ENCODE measurements at places on chromosomes 5 and 9.
A peak's percentile ranks its signal among the peaks of the same experiment; 100 is the strongest.

DNA sequence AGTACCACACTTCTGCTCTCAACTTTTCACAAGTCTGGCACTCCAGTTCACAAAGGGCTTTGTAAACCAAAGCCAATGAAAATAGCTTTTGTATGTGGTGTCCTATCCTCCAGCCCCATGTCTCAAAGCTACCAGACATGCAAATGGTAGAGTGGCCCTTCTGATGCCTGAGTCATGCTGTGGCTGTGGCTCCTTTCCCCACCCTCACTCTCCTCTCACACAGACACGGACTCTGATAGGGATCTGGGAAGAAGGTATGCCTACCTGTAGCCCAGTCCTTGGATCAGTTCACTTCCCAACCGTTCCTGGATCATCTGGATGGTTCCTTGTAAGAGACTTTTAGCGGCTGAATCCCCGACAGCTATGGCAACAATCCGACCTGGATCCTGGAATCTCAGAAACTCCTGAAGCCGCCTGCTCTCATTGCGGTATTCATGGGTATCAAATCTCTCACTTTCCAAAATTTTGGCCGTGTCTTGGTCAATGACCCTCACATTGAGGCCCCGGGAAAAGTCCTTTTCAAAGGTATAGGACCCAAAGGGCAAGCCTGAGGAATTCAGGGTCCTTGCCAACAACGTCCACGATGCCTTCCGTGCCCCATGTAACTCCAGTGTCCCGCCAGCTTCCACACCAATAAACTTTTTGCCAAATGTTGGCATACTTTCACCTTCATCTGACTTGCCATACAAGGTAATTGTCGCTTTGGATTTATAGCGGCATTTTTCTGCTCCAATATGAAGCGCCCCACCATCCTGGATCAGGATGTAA lies 23.4 kb downstream of the CEMIP2 start:
- DNase-seq, result no peak

GRCh38 chr5:151578326-151579025 lies 12.7 kb downstream of the FAT2 start:
- DNase-seq, result no peak

DNA sequence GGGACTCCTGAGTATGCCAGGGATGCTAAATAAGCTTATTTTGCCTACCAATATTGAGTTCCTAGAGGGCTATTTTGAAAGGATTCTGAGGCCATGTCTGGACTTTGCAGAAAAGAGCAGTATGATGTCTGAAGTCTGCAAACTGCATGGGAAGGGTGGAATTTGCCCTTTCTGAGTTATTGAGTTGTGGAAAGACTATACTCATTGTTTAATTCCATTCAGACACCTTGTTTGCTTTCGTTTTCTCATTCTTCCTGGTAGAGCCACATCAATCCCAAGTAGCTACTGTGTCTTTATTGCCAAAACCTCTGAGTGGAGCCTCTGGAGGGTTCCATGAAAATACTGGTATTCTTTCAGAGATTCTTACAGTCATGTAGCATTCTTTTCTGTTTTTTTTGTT lies 50.9 kb upstream of the PPP1R2B start:
- DNase-seq, result no peak

GRCh38 chr5:171904886-171905285 lies 101.6 kb downstream of the FBXW11 start:
- DNase-seq, result no peak

- DNase-seq, result no peak
Measured at GRCh38 chr9:130078547-130078946, 24.8 kb downstream of the GPR107 start.

- no peak for DNase-seq
Measured at GRCh38 chr9:75451045-75451444, 362.7 kb downstream of the OSTF1 start.

GRCh38 chr9:104860263-104860662 lies 67.7 kb downstream of the ABCA1 start:
- no peak for DNase-seq

DNA sequence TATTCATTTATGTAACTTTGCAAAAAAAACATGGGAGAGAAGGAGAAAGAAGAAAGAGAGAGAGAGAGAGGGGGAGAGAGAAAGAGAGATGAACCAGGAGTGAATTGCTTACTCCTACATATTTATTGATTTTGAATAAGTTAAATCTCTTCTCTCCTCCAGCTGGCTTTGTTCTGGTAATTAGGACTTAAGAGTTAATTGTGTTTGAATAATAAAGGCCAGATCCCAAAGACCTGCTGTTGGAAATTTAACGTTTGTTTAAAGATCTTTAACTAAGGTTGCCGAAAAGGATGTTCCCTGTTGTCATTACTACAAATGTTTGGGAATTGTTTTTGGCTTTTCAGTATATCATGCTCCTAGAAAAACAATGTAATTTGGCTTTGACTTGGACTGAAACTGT lies 473.0 kb downstream of the TUSC1 start:
- DNase-seq, result no peak

GRCh38 chr5:172792701-172793570 lies 21.9 kb upstream of the DUSP1 start:
- no peak for DNase-seq

DNA sequence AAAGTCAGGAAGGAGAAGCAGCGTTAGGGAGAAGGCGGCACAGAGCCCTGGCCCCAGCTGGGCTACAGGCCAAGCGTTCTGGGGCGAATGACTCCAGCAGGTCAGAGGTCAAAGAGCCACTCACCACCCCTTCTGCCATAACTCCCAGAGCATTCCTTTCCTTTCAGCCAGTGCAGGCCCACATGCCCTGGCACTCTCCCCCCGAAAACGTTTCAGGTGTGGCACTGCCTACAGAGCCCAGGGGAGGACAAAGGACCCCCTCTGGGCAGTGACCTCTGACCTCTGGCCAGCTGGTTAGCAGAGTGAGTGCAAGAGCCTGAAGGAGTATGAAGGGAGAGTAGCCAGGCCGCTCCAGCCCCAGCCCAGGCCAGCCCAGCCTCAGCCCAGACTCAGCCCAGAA lies 4.9 kb downstream of the ABCA2 start:
- DNase-seq, result no peak

DNA sequence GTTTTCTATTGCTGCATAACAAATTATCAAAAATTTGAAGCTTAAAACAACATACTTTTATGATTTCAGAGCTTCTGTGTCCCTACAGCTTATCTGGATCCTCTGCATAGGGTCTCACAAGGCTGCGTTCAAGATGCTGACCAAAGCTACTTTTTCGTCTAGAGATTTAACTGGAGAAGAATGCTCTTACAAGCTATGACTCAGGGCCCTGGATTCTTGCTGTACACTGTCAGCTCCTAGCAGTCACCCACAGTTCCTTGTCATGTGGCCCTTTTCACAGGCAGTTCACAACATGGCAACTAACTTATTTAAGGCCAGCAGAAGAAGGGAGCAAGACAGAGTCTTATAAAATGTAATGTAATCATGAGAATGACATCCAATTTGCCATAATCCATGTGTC lies 70.8 kb upstream of the FAM174A start:
- DNase-seq, result no peak

- DNase-seq, result peak; percentile 39
Measured at GRCh38 chr9:8880060-8880459, 1080.5 kb upstream of the DMAC1 start.

- no peak for DNase-seq
Measured at GRCh38 chr9:136618580-136619547, 43.9 kb upstream of the EGFL7 start.

DNA sequence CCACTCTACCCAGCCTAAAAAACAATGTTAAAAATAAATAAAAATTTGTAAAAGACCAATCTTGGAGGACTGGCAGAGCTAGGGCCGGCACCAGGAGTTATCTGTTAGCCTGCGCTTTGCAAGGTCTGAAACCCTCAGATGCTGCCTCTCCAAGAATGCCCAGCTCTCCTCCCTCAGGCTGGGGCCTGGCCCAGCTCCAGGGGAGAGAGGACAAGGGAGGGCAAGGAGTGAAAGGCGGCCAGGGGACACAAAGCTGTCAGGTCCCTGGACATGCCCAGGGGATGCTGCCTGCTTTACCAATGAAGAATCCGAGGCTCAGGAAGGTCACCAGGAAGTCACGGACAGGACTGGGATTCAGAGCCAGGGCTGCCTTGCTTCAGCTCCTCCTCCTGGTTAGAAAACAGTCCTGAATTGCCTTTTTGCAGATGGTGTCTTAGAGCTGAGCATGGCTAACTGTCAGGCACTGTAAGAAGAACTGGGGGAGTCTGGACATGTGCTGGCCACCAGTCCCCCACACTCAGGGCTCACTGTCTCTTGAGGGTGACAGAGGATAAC lies 5.5 kb upstream of the N4BP3 start:
- no peak for DNase-seq

GRCh38 chr5:157516626-157517325 lies 56.8 kb downstream of the NIPAL4 start:
- no peak for DNase-seq

DNA sequence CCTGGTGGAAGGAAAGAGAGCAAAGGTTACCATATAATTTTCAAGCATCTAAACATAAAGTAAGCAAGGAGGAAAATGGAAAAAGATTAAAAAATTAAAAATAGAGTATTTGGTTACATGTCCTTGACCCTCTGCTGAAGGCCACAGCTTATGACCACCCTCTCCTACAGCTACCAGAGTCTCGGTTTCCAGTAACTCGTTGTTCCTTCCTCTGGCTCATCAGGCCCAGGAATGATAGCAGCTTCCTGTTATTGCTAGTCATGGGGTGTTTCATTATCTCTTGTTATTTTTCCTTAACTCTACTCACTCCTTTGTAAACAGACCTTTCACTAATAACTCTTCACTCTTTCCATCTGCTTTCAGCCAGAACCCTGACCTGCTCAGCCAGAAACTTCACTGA lies 102.2 kb downstream of the YTHDC2 start:
- no peak for DNase-seq

- no peak for DNase-seq
Measured at GRCh38 chr9:137311986-137312851, 10.1 kb upstream of the NRARP start.

DNA sequence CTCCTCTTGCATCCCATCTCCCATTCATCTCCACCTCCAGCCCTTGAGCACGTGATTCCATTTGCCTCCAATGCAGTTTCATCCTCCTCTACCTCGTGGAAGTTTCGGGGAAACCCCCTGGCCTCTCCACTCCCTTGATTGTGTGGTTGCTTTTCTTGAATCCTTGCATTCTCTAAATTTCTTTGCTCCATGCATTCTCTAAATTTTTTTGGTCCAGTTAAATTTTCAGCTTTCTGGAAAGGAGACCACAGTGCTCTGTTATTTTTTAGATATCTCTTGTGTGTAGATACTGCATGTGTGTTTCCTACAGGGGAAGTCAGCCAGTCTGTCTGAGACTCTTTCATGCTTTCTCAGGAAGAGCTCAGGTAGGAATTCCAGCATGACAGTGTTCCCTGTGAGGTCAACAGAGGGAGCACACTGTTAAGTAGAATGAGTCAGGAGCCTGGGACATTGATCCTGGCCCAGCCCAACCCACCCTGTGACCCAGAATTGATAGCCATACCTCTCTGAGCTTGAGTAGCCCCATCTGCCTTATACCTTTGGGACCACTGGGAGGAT lies 52.8 kb downstream of the AMBP start:
- DNase-seq, result no peak

GRCh38 chr5:15585128-15585527 lies 85.1 kb downstream of the FBXL7 start:
- no peak for DNase-seq

All from DMS153 (cell line).